ENCODE measurements at places on chromosomes 2 and 18.

DNA sequence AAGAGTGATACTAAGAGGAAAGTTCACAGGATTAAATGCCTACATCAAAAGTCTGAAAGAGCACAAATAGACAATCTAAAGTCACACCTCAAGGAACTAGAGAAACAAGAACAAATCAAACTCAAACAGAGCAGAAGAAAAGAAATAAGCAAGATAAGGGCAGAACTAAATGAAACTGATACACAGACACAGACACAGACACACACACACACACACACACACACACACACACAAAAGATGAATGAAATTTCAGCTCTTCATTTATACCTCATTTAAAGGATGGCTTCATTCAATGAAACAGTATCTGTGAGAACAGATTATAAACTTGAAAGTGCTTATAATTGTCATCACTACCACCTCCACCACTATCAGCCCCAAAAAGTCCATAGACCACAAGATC lies 428.9 kb downstream of the MBD2 start:
- no peak for DNase-seq

DNA sequence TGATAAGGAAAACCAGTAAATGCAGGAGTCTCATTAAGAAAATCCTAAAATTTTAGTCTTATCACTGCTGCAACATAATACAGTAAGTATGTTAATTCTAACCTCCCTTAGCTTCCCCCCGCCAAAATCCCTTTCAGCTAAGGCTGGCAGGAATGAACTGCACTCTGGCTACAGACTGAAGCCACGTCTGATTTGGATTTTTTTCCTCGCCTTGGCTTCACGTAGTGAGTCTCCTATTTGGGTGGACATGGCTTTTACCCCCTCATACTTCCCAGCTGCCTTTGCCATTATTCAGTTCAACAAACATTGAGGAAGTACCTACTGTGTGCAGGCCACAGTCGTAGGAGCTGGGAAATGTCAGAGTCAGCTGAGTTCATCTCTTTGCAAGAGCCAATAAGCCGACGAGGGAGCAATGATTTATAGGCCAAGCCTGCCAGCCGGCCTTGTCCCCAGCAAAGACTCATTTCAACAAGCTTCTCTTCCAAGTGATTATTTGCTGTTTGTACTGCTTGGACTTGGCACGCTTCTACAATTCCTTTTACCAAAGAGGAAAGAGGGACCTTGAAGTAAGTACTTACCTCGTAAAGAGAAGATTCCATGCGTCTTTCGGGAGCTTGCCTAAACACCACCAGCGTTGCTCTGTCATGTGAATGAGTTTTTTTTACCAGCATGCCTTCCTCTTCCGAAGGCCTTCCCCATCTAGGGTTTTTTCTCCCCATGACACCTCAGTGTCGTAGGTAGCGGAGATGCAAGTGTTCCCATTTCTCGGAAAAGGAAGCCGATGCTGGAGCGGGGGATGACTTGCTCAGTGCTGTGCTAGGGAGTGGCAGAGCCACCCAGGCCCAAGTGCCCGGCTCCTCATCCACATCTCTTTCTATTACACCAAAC lies 138.6 kb downstream of the KLHL29 start:
- no peak for DNase-seq

DNA sequence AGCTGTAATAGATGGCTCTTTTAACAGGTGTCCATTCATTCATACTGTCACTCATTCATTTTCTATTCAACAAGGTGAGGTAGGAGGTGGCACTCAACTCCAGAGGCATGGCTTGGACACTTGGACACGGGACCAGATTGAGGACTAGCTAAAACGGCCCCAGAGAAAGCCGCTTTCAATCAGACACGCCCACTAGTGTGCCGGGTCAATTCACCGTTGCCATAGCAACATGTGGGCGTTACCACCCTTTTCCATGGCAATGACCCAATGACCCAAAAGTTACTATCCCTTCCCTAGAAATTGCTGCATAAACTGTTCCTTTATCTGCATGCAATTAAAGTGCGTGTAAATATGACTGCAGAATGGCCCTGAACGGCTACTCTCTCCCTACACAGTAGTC lies 49.2 kb upstream of the LGALSL start:
- no peak for DNase-seq

DNA sequence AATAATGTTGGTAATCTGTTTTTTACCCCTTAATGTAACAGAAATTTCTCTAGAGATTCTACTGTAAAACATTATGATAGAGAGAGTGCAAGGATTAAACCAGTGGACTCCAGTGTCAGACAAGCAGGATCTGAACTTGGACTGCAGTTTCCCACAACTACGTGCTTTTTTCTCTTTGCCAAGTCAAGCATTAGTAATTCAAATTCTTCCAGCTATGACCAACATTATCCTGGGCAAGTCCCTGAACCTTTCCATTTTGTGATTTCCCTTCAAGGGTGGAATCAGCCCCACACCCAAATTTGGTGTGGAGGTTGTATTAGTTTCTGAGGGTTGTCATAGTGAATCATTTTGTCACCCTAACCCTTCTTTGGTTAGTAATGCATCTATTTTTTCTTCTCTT lies 482.0 kb downstream of the ZNF516 start:
- no peak for DNase-seq

DNA sequence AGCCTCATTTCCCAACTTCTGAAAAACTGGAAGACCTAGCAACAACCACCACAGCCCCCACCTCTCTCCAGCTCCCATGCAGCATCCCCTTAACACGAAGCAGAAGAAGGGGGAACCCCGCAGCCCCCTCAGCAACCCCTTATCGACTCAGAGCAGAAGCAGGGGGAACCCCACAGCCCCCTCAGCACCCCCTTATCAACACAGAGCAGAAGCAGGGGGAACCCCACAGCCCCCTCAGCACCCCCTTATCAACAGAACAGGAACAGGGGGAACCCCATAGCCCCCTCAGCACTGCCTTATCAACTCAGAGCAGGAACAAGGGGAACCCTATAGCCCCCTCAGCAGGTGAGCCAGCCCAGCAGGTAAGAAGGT lies 6.7 kb downstream of the SLC66A2 start:
- DNase-seq, result no peak

- DNase-seq, result peak; percentile 10
These were observed 21.1 kb upstream of the MALT1 start for GRCh38 chr18:58649966-58650816.

DNA sequence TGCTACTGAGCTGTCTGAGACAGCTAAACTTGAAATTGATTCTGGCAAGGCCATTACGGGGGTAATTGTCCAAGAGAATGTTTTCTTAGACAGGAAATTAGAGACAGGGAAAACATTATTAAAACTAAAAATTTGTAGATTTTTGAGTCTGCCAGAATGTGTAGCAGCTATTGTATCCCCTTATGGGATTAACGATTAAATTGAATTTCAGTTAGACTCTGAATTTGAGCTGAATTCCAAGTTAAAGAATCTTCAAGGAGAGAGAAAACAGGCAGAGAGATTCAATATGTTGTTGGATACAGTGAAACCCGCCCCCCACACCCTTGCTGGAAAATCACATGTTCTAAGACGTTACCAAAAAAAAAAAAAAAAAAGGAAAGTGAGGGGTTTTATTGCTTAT lies 32.7 kb upstream of the CCDC68 start:
- no peak for DNase-seq

DNA sequence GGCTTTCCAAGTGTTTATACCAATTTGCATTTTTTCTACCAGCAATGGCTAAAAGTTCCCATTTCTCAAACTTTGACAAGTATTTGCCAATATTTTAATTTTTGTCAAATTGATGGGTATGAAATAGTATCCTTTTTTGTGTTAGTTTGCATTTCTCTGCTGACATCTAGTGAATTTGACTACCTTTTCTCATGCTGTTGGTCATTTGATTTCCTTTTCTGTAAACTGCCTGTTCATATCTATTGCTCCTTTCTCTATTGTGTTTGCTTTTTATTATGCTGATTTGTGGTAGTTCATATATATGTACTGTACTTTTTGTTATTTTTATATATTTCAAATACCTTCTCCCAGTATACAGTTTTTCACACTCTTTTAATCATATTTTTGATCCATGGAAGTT lies 149.4 kb downstream of the PMAIP1 start:
- no peak for DNase-seq

DNA sequence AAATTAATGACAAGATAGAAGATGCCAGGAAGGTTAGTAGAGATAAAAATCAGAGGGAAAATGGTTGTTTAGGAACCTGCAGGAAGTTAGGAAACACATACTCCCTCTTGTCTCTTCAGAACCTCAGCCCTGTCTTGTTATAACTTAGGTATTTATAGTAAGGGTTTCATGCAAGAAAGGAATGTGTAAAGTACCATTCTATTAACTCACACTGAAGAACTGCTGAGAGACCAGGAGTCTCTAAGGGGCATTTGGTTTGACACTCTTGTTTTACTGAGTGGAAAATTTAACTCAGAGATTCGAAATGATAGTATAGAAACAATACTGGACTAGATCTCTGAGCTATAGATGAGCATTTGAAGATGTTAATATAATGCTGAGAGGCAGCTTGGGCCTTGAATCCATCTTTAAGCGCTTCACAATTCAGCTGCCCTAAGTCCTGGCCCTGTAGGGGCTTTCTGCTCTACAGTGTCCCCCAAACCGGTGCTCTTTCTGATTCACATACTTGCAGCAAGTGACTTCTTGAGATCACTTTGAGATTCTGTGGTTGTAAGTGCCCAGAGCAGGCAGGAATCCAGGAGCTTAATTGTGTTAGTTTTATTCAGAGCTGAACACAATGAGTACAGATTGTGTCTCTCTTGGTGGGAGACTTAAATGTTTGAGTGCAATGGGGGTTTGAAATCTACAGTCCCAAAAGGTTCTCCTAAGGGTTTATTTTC lies 235.0 kb upstream of the RGPD4 start:
- DNase-seq, result no peak

GRCh38 chr2:241198381-241199279 lies 10.2 kb downstream of the ANO7 start:
- DNase-seq, result no peak

DNA sequence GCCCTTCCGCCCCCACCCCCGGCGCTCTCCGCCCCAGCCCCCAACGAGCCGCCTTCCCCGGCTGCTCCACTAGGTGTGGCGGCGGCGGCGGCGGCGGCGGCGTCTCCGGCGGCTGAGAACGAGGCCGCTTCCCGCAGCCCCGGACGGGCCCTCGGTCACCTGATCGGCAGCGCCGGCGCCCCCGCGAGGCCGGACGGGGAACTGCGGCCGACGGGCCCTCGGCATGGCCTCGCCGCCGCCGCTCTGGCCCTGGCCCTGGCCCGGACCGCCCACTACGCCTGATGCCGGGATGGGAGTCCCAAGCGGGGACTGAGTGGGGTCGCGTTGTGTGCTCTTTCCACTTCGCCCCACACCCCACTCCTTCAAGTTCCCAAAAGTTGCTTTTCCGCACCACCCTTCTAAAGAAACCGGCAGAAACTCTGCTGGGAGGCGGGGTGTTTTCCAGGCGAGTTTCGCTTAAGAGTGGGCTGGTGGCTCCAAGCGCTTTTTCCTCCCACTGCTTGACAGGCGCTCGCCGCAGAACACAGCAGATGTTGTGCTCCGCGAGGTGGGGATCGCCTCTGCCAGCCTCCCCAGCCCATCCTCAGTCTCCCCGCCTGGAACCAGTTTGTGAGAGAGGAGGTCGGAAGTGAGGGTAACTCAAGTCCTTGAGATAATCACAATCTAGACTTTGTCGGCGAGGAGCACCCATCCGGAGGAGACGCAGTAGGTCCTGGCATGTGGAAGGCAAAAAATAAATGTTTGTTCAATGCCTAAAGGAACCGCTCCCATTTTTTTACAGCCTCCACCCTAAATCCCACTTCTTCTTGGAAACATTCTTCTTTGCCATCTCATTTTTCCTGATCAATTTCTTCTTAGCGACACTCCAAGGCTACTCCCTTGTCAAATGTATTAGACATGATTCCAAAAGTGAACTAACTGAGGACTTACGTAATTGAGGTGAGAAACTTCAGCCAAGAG lies at the start of gene NCKAP1:
TSS of gene NCKAP1 (minus strand) at position 117 of the 960 bp plus-strand sequence. CDS start 358 bp downstream, outside the sequence.
- peak; percentile 80 for DNase-seq

DNA sequence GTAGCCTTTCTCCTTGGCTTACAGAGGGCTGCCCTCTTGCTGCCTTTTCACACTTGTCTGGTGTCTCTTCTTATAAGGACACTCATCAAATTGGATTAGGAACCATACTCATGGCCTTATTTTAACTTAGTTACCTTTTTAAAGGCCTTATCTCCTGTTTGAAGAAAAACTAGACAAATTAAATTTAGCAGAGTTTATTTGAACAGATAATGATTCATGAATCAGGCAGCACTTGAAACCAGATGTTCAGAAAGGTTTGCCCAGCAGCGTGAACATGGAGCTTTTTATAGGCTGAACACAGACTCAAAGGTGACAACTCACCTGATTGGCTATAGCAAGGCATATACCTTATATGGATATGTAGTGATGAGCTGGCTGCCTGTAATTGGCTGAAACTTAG lies 238.0 kb downstream of the GULP1 start:
- DNase-seq, result no peak

DNA sequence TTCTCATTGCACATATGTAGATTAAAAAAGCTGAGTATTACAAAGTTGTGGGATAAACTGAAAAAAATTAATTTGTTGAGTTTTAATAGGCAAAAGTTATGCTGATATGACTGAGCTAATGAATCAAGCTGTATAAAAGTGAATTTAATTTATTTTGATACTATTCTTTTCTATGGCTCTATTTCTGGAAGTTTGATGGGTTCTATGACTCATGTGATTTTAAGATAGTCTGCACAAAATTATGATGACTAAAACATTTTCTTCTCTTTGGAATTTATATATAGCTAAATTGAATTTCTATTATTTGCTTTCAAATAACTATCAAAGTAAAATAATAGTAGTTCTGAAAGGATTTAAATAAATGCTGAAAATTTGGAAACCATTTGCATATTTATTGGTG lies 71.0 kb upstream of the MMADHC start:
- no peak for DNase-seq

GRCh38 chr18:61607867-61608266 lies 274.6 kb downstream of the CDH20 start:
- no peak for DNase-seq

- DNase-seq, result no peak
These were observed 5.9 kb upstream of the KCNIP3 start for GRCh38 chr2:95291222-95291621.

GRCh38 chr2:29469961-29470360 lies 354.7 kb downstream of the CLIP4 start:
- DNase-seq, result no peak

DNA sequence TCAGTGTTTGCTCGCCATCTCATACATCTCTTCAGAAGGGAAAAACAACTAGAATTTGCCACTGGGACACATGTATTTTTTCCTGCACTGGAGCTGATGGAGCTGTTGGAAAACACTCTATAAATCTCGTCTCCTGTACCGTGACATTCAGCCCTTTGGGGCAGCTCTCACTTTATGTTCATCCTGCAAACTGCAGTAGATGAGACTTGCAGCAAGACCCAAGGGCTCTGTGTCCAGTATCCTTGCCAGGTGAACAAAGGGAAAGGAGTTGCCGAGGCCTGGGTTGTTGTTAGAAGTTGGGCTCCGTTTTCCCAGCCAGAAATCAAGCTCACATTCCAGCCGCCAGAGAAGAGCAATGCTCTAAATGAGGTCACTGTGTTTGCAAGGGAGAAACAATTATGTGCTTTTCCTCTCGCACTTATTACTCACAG lies 285.1 kb downstream of the SLC4A3 start:
- DNase-seq, result no peak
